Stimulated activated CD8-positive, alpha-beta memory T cell treated with anti-CD3 and anti-CD28 coated beads, Interleukin-4, amount 100 ng/mL, for 24 hours (primary cell): ENCODE measurements at places on chromosomes 4 and X.

DNA sequence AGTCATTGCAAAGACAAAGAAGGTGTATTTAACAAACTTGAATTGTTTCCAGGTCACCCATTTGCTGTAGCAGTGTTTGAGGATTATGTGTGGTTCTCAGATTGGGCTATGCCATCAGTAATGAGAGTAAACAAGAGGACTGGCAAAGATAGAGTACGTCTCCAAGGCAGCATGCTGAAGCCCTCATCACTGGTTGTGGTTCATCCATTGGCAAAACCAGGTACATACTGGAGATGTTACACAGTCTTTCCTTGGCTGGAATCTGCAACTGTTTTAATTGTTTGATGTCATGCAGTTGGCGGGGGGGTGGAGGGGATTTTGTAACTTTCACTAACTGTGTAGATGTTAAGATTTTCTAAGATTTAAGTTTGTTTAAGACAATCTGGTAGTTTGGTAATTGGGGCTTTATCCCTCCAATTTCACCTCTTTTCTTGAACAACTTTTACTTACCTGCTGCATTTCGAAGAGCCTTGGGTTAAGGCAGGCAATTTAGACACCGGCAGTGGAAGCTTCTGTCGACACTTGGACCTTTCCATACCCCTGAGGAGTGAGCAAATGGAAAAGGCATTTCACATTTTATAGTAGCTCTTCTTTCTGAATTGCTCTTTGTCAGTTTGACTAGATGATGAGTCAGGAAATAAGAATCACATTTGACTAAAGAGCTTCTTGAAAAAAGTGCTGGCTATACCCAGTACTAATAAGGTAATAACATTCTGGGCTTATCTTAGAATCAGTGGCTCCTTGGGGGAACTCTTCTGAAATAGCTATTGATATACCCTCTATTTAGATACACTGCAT, 67.4 kb downstream of the EGF start:
- no peak for DNase-seq

DNA sequence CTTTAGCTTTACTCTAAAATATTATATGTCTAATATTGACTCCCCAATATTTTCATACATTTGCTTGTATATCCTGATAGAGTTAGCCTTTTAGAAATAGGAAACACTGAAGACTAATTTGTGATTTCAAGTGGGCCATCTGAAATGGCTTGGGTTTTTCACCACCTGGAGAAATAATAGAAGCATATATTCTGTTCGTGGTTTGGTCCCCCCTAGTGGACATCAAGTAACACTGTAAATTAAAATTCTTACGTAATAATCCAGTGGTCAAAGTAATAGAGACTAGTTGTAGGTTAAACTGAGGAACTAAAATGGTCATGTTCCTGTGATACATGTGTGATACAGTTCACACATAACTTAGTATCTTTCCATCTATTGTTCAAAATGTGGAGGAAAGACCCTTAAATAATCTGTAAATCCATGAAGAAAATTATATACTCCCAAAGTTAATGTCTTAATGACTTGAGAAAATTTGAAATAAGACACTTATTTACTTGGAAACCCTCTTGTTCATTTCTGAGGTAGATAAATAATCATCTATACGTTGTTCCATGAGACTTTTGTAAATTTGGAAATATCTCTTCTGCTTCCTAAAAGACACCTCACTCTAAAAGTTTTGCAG, 79.8 kb upstream of the SMARCAD1 start:
- DNase-seq, result no peak

GRCh38 chrX:132375941-132376340, 112.9 kb downstream of the MBNL3 start:
- no peak for DNase-seq

GRCh38 chrX:10903523-10903922, 207.6 kb upstream of the HCCS start:
- DNase-seq, result no peak

DNA sequence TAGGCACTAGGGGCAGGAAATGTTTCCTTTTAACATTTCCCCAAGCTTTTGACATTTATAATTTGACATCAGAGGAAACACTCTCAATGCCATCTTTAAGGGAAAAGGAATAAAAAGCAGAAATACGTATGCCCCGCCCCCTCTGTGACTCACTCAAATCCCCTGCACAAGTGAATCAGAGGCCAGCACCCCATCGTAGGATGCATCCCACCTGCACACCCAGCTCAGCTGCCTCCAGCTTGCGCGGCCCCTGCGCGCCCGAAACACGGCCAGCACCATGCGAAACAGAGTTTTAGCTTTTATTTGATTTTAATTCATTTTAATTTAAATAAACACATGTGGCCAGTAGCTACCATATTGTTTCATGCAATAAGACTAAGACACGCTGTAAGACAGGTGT, 29.5 kb downstream of the ABLIM2 start:
- no peak for DNase-seq

DNA sequence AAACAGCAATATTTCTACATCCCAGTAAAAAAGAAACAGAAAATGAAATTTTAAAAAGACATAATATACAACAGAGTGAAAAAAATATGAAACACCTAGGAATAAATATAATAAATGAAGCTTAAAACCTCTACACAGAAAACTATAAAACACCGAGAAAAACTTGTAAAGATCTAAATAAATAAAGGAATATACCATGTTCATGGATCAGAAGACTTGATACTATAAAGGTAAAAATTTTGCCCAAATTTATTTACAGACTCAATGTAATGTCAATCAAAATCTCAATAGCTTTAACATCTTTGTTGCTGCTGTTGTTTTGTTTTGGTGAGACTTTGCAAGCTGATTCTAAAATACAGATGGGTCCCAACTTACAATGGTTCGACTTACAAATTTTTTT, 5.7 kb downstream of the TBC1D9 start:
- no peak for DNase-seq

DNA sequence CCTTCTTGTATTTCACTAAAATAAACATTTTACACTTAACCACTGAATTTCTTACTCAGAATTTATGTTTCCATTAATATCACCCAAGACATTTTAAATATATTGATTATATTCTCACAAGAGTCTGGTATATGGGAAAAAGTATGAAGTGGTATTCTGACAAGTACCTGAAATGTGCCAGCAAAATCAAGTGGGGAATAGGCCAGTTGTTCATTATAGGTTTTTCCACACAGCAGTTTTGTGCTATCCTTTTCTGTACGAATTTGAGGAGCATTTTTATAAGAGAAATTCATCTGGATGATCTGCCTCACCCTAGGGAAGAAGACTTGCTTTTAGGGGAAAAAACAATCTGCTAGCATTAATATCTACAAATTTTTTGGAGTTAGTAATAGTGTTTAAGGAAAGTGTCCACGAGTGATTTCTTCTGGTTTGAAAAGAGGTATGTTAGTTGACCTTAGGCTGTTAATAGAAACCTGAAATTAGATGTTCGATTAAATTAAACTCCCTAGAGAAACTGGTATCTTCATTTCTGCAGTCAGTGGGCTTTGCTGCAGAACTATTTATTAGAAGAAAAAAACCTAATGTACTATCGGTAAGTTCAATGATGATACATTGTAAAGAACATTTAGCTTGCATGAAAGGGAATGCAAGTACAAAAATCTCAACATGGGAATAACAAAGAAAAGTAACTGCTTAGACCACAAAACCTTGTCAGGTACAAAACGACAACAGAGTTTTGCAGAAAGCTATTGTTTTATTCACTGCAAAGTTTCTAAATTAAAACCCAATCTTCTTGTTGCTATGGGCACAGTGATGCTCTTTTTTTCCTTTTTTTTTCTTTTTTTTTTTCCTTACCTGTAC, 1.8 kb downstream of the KLF3 start:
- no peak for DNase-seq

DNA sequence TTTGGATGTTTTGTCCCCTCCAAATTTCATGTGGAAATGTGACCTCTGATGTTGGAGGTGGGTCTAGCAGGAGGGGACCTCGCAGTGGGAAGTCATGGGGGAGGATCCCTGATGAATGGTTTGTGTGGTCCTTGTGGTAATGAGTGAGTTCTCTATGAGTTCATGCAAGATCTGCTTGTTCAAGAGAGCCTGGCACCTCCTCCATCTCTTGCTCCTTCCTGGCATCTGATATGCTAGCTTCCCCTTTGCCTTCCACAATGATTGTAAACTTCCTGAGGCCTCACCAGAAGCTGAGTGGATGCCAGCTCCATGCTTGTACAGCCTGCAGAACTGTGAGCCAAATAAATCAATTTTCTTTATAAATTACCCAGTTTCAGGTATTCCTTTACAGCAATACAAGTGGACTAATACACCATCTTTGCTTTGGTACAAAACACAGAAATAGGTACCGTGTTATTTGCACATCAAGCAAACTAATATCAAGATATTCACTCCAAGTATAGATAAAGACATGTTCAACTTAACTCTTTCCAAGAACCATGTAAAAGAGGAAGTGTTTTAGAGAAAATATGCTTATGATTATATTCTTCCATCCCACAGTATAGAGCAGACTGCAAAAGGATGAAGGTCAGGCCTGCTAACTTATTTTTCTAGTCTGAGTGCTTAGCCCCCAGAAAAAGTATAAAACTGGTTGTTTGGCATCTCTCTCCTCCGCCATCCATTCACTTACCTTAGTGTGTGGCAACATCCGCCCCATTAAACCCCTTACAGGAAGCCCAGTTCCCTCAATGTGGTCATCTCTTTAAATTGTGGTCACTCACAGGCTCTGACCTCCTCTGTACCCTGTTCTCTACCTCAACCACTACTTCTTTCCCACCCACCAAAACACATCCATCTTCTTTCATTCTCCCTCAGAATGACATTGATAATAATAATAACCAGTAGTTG, 6.7 kb downstream of the ARAP2 start:
- no peak for DNase-seq

GRCh38 chr4:99301376-99302164, 10.8 kb upstream of the ADH1A start:
- no peak for DNase-seq

DNA sequence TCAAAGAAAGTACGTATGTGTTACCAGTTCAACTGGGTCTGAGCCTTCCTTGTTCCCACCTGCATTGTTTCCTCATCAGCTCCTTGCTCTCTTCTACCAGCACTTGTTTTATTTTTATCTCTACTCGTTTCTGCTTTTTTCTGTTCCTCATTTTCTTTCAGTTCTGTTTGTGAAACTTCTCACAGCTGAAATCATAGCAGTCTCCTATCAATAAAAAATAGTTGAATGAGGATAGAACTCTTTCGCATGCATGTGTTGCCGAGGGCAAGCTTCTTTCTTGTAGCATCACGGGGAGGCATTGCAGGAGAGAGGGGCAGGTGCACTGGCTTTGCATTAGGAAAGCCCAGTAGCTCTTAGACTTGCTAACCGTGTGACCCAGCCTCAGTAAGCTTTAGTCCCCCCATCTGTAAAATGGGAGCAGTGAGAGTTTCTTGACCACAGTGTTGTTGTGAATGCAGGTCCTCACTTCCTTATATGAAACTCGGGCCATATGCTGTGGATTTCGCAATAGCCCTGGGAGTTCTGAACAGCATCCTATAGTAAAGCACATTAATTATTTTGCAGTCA, 24.7 kb downstream of the OFD1 start:
- no peak for DNase-seq

DNA sequence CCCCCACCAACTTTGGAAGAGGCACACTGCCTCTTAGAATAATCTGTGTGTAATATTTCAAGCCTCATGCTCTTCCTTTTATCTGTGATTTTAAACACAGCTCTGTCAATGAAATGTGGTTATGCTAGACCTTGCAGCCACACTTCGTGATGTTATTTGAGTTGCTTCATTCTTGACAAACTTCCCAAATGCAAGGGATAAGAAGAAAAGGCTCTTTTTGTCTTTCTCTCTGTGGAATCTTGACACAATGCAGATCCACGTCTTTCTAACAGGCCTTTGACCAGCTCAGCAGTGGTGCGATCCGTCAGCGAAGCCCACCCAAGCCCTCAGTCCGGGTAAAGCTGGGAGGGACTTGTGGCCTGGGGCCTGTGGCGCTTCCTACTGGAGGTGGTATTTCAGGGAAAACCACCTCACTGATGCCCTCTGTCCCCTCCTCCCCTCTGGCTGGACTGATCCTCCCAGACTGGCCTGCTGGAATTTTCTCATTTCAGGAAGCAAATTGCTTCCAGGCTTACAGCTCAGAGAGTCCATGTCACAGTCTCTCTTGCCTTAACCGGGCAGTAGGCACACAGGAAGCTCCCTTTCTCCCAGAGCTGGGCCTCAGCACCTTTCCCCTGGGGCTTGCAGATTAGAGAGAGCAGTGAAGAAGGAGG, 19.5 kb upstream of the CCKAR start:
- no peak for DNase-seq

GRCh38 chr4:158179465-158179864, 6.6 kb upstream of the GASK1B start:
- no peak for DNase-seq

DNA sequence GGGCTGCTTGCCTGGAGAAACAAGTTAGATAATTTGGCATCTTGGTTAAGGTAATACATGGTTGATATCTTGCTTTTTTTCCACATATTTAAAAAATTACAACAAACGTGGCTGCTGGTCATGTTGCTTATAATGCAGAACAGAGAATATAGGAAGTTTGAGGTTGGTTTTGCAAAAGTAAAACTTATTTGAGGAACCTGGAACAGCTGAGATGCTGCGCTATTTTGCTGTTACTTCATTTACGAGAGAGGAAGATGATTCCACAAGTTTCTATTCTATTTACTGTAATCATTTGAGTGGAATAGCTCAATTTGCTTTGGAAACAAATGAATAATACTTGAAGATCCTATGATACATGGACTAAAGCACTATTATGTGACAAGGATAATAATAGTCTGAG, 118.9 kb downstream of the TMA16 start:
- no peak for DNase-seq

DNA sequence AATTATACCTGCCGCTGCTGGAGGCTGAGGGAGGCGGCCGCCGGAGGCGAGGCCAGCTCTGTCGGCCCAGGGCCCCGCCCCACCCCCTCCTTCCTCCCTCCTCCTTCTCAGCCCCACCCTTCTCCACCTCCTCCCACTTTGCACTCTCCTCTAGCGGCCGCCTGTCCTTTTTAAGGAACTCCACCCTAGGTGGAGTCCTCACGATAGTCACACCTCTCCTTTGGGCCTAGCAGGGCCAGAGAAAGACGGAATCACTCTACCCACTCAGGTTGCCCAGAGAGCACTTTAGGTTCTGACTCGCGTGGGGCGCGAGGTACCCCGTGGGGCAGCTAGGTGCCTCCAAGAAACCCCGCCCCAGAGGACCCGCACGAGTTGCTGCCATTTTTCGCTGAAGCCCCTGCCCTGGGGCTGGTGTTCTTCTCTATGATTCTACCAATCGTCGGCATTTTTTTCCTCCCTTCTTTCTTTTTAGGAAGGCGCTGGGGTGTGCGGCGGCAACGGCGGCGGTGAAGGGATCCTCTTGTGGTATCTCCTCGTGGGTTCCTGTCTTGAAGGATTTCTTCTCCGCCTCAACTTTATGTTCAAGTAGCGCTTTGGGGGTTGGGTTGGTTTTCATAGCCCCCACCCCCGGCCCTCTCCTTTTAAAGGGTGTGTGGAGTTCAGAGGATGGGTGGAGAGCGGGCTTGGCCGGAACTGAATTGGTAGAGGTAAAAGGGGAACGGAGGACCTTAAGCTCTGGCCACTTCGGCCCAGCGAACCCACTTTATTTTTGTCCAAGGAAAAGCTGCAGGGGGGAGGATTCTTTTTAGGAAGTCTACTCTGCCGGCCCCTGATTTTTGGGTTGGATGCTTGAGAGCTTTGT, at the start of gene KLF8:
Gene KLF8, plus strand, starts transcription at position 136 of the 862 bp plus-strand sequence. CDS start 979 bp downstream, outside the sequence.
- peak; percentile 15 for DNase-seq

GRCh38 chr4:185106353-185106752, 36.7 kb upstream of the SLC25A4 start:
- no peak for DNase-seq

GRCh38 chrX:99572711-99573110, 837.4 kb downstream of the PCDH19 start:
- no peak for DNase-seq
